Stimulated activated CD4-positive, alpha-beta T cell treated with anti-CD3 and anti-CD28 coated beads, Interleukin-1b, Interleukin-23, amount 100 ng/mL, for 24 hours (primary cell): ENCODE measurements at places on chromosomes 6 and 20.

DNA sequence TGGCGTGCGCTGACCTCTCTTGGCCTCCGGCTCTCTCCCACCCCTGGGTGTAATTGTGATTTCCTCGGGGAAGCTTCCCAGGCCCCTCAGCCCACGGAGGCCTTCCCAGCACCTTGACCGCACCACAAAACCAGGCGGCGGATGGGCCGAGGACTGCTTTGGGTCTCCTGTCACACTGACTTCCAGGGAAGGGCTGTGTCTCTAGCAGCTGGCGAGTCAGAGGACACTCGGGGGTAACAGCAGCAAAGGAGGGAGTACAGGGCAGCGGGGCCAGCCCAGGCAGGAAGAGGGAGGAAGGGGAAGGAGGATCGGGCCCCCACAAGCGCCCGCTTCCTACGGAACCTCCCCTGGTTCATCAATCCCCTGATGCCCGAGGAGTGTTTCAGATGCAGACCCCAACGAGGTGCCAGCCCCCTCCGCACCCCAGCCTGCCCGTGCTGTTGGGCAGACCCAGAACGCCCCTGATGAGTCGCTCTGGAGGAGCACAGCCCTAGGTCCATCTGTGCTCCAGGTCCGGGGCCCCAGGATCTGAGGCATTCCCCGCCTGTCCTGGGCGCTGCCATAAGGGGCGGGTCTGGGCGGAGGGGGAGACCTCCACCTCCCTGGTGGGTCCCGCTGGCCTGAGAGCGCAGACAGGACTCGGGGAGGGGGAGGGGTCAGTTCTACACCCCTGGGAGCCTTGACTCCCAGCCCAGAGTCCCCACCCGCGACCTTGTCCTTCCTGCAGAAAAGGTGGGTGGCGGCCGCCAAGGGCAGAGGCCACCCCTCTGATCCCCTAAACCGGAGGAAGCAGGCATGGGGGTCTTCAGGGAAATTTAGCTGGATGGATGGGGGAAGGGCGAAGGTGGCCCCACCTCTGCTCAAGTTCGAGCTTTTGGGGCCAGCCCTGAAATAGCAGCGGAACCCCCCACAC is 956 bp downstream of the CHRNA4 start:
- DNase-seq, result no peak

- DNase-seq, result no peak
Observed at GRCh38 chr6:22706651-22707050, 137.3 kb downstream of the HDGFL1 start.

DNA sequence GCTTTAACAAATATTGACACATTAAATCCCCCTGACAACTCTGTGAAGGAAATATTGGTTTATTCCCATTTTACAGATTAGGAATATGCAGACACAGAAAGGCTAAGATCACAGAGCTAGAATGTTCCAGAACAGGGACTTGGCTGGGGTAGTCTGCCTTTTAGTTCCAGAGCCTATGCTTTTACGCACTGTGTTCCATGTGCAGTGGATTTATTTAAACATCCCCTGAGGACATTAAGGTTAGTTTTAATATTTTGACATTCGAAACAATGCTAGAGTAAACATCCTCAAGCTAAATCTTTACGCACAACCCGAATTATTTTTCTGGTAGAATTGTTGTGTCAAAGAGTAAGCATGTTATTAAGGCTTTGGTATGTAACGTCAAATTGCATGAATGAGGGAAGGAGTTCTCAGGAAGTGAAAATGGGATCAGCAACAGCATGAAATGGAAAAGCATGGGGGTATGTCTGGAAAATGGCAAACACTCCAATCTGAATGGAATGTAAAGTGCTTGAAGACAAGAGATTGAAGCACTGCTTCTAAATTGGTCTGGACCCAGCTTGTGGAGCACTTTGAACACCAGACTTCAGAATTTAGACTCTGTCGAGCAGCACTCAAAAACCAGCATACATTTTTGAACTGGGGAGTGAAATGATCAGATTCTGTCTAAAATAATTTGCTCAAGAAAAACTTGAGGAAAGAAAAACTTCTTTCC is 429.9 kb downstream of the CD83 start:
- DNase-seq, result no peak

DNA sequence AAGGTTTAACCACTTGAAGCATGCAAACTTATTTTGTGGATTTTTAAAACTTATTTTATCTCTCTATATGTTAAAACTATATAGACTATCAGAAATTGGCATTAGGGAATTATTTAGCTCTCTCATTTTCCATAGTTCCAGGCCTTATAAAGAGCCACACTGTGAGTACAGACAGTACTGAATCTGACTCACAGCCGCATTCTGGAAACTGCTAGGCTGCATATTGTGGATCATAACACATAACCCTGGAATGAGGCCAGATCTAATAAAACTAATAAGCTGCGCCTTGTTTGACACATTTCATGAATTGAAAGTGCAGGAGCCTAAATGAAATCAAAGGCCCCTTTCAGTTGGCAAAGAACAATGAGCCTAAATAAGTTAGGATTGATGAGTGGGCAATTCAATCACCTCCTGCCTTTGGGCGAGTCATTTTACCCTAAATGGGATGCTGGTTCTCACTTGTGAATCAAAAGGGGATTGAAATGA is 308.4 kb downstream of the PACRG start:
- no peak for DNase-seq

DNA sequence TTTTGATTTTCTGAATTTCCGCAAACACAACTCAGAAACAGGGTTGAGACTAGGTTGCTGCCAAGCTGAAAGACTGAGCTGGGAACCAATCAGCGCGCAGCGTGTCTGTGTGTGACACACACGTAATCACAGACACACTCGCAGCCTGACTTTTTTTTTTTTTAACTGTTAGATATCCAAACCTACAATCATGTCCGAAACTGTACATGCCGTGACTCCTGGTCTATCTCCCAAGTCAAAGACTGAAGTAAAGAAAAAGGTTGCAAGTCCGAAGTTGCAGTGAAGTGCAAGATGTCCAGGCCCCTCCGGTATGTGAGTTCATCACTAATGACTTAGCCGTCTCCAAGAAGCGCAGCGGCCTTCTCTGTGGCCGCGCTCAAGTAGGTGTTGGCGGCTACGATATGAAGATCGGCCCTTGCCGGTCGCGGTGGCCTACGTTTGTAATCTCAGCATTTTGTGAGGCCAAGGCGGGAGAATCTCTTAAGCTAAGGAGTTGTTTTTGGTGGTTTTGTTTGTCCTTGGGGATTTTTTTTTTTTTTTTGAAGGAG is 108.2 kb downstream of the HFE start:
- DNase-seq, result peak; percentile 70
